ENCODE measurements at places on chromosomes 16 and 17.

DNA sequence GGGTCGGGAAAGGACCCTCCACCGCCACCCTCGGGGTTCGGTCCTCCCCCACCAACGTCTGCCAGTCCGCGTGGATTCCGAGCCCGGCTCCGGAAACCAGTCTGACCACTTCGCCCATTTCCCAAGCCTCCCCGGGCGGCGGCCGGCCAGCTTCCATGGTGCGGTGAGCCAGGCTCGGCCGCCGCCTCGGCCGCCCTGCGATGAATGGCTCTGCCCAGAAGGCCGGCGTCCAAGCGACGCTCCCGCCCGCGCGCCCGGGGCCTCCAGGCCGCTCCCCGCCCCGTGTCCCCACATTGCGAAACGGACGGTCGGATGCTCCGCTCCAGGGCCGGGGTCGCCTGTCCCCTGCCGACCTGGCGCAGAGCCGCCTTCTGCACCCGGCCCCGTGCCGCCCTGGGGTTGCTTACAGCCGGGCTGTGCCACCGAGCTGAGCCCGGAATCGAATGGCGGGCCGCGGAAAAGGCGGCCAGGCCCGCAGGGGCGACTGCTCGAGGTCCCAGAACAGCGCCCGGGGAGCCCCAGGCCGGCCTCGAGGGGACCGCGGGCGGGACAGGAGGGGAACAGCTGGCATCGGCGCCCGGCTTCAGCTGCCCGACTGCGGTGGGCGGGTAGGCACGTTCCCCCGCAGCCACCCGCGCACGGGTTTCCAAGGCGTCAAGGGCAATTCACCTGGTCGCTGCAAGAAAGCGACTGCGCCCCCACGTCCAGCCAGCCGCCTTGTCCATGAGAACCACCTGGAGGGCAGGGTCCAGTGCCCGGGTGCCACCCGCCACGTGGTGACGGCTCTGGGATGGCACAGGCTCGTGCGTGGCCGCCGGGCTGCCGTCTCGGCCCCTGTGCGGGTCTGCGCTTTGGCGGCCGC lies 18.3 kb upstream of the CBX8 start:
- DNase-seq, result no peak

- DNase-seq, result no peak
Observed at GRCh38 chr17:49975531-49975930, 6.5 kb downstream of the DLX4 start.

- DNase-seq, result no peak
Observed at GRCh38 chr16:28858421-28858820, 5.2 kb upstream of the SH2B1 start.

DNA sequence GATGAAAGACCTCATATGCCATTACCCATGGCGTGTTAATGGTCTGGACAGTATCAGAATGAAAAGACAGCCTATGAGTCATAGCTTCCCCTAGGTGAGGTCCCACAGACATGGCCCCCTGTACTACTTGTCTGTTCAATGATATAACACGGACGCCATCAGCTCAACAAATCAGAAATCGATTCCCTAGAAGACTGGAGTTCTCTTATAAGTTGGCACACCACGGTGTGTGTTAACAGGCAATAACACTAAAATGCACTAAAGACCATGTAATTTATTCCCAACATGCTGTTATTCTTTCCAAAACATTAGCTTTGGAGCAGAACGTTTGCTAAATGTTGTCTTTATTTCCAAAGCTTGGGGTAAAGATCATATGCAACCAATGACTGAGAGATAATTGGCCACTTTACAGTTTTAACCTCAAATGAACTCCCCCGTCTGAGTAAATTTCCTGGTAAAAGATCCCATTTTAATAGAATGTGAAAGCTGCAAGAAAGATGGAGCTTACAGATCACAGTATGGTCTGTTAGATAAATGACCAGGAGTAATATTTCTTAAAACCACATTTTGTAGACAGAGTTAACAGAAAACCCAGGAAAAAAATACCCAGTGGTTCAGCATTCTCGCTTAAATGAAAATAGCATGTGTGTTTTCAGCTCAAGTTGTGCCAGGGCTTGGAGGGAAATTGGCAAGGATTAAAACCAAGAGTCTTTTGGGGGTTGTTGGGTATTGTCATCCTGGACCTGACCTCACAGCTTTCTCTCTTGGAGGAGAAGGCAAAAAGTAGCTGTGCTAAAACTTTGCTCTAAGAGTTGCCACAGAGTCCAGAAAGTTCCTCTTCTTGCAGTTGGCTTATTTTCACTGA lies 65.9 kb downstream of the PCTP start:
- DNase-seq, result no peak

- DNase-seq, result no peak
Observed at GRCh38 chr17:4118015-4118743, 24.7 kb downstream of the ZZEF1 start.

Measured in globus pallidus (tissue), 1 donor.